ENCODE measurements at places on chromosomes 2 and 18. TPM values are rescaled to one million over a fixed set of nuclear protein-coding genes. Genes with fewer than 3 reads are reported as not detected.

GRCh38 chr2:176668912-176669311, 399.7 kb downstream of the MTX2 start:
- no peaks in the 10 kb centered on the region for H3K27me3 ChIP-seq
- H3K27ac ChIP-seq = peak overlapping the region; percentile 67
- H3K4me1 ChIP-seq = no peaks in the 10 kb centered on the region
- H3K36me3 ChIP-seq = no peaks in the 10 kb centered on the region
- no peak overlapping the region for H3K4me3 ChIP-seq

- H3K4me1 ChIP-seq = peaks cover 5% of the 10 kb centered on the region
- H3K4me3 ChIP-seq = no peak overlapping the region
- H3K36me3 ChIP-seq = no peaks in the 10 kb centered on the region
- H3K27me3 ChIP-seq = no peaks in the 10 kb centered on the region
Measured at GRCh38 chr2:214465363-214466146, 54.7 kb downstream of the VWC2L start.

- H3K4me1 ChIP-seq = peaks cover 3% of the 10 kb centered on the region
- no peak overlapping the region for H3K4me3 ChIP-seq
- DNase-seq = no peak
- peak overlapping the region; percentile 66 for H3K27ac ChIP-seq
Measured at GRCh38 chr2:55604027-55604565, 13.3 kb downstream of the PPP4R3B start.

GRCh38 chr2:44286884-44287638, 11.8 kb downstream of the SLC3A1 start:
- H3K36me3 ChIP-seq = no peaks in the 10 kb centered on the region
- no peak for DNase-seq
- H3K4me1 ChIP-seq = no peaks in the 10 kb centered on the region
- H3K27ac ChIP-seq = no peak overlapping the region

DNA sequence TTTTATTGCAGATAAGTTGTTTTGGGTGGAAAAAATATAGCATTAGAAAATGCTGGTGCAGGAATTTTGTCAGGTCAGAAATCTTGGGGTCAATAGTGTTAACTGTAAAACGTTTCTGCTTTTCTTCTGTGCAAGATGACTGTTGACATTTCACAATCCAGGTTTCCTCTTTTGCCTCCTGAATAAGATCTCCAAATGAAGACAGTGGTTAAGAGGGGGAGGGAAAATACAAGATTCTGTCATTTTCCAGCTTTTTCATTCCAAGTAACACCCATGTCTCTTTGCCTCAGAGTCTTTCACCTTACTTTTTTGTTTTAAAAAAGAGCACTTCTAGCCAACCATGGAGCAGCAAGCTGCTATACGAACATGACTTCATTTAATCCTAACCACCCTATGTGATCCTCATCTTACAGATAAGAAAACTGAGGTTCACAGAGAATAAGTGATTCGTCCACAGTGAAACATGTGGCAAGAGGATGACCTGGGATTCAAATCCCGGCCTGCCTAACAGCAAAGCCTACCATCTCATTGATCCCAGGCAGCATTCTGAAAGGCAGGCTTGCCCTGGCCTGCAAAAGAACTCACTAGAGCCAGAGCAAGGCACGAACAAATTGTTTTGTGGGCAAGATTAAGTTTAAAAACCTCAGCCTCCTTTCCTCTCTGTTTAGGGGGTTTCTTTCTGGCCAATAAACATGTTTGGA, 3.0 kb downstream of the PLEK start:
- peaks cover 2% of the 10 kb centered on the region for H3K4me1 ChIP-seq
- no peaks in the 10 kb centered on the region for H3K36me3 ChIP-seq
- H3K27ac ChIP-seq = no peak overlapping the region
- H3K4me3 ChIP-seq = no peak overlapping the region
- no peak for DNase-seq

The DPYSL5 gene
- total RNA-seq = not detected

- H3K27ac ChIP-seq = no peak overlapping the region
- H3K27me3 ChIP-seq = no peaks in the 10 kb centered on the region
- DNase-seq = no peak
- no peaks in the 10 kb centered on the region for H3K4me1 ChIP-seq
- no peaks in the 10 kb centered on the region for H3K36me3 ChIP-seq
Measured at GRCh38 chr2:136057023-136057801, 60.7 kb downstream of the CXCR4 start.

DNA sequence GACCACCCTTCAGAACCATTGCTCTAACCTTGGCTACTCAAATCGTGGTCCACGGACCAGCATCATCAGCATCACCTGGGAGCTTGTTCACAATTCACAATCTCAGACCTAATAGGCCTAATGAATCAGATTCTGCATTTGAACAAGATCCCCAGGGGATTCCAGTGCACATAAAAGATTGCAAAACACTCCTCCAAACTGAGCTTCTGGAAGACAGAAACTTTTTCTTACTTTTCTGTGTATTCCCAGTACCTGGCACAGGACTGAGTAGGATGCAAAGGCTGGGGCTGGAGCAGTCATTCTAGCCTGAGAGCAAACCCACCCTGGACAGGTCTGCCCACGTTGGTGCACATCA, 115.1 kb upstream of the COPS8 start:
- H3K36me3 ChIP-seq = no peaks in the 10 kb centered on the region
- no peaks in the 10 kb centered on the region for H3K4me1 ChIP-seq
- peak; percentile 34 for DNase-seq
- H3K27ac ChIP-seq = no peak overlapping the region

The B3GNT7 gene
- total RNA-seq = 0.64 TPM

The ARHGAP28 gene
- total RNA-seq = 0.85 TPM

- no peaks in the 10 kb centered on the region for H3K36me3 ChIP-seq
- no peaks in the 10 kb centered on the region for H3K4me1 ChIP-seq
- no peak overlapping the region for H3K27ac ChIP-seq
- DNase-seq = no peak
- H3K27me3 ChIP-seq = no peaks in the 10 kb centered on the region
Measured at GRCh38 chr18:1006304-1006703, 101.6 kb downstream of the ADCYAP1 start.

DNA sequence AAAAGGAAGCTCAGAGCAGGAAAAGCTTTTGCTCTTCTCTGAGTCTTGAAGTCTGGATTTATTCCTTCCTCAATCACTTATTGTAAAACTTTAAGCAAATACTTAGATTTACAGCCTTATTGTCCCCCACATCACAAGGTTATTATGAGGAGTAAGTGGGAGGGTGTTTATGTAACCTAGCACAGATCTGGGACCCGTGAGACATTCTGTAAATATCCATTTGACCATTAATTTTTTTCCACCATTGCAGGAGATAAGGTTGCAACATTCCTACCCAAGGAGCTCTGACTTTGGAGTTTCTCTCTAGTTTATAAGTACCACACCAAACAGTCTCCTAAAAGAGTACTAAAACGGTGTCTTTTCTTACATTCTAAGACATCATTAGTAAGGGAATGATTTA, 52.1 kb upstream of the CTIF start:
- H3K27ac ChIP-seq = peak overlapping the region; percentile 25
- peaks cover 17% of the 10 kb centered on the region for H3K4me1 ChIP-seq
- no peaks in the 10 kb centered on the region for H3K36me3 ChIP-seq
- no peak overlapping the region for H3K4me3 ChIP-seq
- H3K27me3 ChIP-seq = no peaks in the 10 kb centered on the region

The SATB2 gene
- 1.2 TPM for total RNA-seq

DNA sequence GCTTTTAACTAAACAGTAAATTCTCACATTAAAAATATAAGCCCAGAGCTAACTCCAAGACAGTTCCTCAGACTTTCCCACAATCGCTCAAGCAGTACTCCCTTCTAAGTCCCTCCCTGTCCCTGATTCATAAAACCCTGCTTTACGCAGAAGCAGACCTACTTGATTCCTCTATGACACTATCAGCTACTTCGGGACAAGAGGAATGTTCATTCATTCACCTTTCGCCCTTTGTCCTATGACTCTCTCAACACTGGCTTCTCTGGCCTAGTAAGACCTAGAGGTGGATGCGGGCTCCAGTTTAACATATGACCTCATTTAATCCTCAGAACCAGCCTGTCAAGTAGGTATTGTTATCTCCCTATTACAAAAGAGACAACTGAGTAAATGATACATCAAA, 10.2 kb downstream of the LPIN2 start:
- no peak for DNase-seq
- peaks cover 13% of the 10 kb centered on the region for H3K4me1 ChIP-seq
- no peak overlapping the region for H3K4me3 ChIP-seq
- no peaks in the 10 kb centered on the region for H3K27me3 ChIP-seq

DNA sequence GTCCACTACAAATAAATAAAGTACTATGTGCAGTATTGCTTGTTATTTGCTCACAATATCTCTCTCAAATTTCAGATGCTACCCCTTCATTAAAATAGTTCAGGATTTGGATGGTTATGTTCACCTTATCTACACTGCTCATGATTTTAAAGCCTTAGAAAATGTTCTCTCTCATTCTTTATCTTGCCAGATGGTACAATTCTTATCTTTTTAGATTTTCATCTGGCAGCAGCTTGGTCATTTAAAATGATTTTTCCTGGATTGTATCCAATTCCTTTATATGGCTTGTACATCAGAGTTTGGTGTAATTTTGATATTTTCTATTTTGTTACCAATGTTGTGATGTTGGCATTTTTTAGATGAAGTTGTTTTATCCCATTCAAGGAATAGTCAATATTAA, 10.1 kb upstream of the ADAM23 start:
- H3K27ac ChIP-seq = no peak overlapping the region
- no peak for DNase-seq
- no peaks in the 10 kb centered on the region for H3K27me3 ChIP-seq
- H3K36me3 ChIP-seq = no peaks in the 10 kb centered on the region
- no peak overlapping the region for H3K4me3 ChIP-seq
- no peaks in the 10 kb centered on the region for H3K4me1 ChIP-seq

The C2orf15 gene
- 0.32 TPM for total RNA-seq

DNA sequence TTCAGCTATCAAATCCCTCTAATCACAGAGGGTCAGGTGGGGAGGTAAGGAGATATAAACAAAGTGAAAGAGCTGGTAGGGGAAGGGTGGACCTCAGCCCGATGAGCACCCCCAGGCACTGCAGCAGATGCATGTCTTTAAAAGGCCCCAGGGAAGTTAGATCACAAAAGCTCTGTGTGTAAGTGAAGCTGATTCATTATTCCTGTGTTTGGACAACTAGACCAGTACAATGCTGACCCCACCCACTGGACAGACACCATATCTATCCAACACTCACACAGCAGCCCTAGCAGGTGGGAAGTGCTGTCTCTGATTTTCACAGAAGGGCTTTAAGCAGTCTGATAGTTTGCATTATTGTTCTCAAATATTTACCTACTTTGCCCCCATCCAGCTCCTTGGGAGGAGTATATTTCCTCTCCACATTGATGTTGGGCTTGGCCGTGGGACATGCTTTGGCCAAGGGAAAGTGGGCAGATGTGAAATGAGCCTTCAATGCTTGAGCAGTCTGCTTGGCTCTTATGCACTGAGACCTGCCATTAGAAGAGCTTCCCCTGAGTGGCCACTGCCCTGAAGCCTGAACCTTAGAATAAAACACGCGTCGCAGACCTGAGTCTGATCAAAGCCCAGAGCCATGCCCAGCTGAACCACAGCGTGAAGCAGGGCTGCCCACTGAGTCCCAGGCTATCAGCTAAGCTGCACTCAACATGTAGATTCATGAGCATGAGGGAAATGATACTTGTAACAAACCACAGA, 111.4 kb downstream of the COPS8 start:
- H3K27me3 ChIP-seq = no peaks in the 10 kb centered on the region
- no peaks in the 10 kb centered on the region for H3K36me3 ChIP-seq
- H3K27ac ChIP-seq = no peak overlapping the region
- no peaks in the 10 kb centered on the region for H3K4me1 ChIP-seq

DNA sequence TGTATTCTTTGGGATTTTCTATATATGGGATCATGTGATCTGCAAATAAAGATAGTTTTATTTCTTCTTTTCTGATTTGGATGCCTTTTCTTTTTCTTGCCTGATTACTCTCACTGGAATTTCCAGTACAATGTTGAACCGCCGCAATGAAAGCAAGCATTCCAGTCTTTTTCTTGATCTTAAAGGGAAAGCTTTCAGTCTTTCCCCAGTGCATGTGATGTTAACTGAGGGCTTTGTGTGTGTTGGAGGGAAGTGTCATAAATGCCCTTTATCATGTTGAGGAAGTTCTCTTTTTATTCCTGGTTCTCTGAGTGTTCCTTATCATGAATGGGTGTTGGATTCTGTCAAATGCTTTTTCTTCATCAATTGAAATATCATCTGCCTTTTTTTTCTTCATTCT, 16.9 kb upstream of the CYBRD1 start:
- no peaks in the 10 kb centered on the region for H3K27me3 ChIP-seq
- H3K4me3 ChIP-seq = no peak overlapping the region
- no peak for DNase-seq
- H3K4me1 ChIP-seq = no peaks in the 10 kb centered on the region
- no peaks in the 10 kb centered on the region for H3K36me3 ChIP-seq

DNA sequence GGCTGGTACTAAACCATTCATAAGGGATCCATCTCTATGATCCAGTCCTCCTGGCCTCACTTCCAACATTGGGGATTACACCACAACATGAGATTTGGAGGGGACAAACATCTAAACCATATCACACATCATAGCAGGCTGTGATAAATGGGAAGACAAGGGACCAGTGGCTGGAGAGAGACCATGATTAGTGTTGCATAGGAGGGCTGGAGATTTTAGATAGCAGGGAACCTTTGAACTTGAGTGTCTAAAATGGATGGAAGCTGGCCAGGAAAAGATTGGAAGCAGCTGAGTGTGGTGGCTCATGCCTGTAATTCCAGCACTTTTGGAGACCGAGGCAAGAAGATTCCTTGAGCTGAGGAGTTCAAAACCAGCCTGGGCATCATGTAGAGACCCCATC, 12.4 kb upstream of the SCG2 start:
- H3K27me3 ChIP-seq = no peaks in the 10 kb centered on the region
- H3K36me3 ChIP-seq = no peaks in the 10 kb centered on the region
- no peak overlapping the region for H3K27ac ChIP-seq
- H3K4me3 ChIP-seq = no peak overlapping the region

GRCh38 chr18:58418361-58418760, 210.5 kb downstream of the ALPK2 start:
- H3K4me3 ChIP-seq = no peak overlapping the region
- no peaks in the 10 kb centered on the region for H3K27me3 ChIP-seq
- no peak overlapping the region for H3K27ac ChIP-seq
- H3K4me1 ChIP-seq = no peaks in the 10 kb centered on the region

The MALT1 gene
- 14.5 TPM for total RNA-seq

- H3K27ac ChIP-seq = no peak overlapping the region
- no peak for DNase-seq
- H3K4me1 ChIP-seq = no peaks in the 10 kb centered on the region
- no peaks in the 10 kb centered on the region for H3K36me3 ChIP-seq
Measured at GRCh38 chr2:134508391-134508790, 210.4 kb downstream of the TMEM163 start.

DNA sequence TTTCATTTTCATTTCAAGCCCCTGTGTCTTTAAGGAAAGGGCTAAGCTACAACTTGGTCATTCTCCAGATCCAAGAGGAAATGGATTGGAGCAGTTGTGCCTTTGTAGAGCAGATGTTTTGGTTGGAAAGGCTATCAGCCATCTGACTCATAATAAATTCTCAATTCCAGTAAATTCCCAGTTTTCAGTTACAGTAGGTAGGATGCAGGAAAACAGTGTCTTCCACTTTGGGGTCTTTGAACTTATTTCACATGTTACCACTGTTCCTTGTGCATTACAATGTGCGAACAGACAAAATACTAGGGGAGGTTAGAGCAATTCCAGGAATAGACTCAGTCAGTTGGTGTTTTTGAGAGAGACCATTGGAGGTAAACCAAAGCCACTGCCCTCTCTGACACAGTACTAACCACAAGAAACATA, 211.9 kb downstream of the BABAM2 start:
- peaks cover 3% of the 10 kb centered on the region for H3K4me1 ChIP-seq
- DNase-seq = no peak
- no peaks in the 10 kb centered on the region for H3K27me3 ChIP-seq
- no peaks in the 10 kb centered on the region for H3K36me3 ChIP-seq

All from ascending aorta (tissue), 2 donors.